Central memory CD8-positive, alpha-beta T cell (primary cell): ENCODE measurements at places on chromosomes 1 and 21.

- DNase-seq, result no peak
These were observed 13.8 kb downstream of the DUSP10 start for GRCh38 chr1:221728037-221728505.

GRCh38 chr1:213552045-213552444 lies 435.7 kb upstream of the PROX1 start:
- DNase-seq, result no peak

GRCh38 chr21:38306433-38307141 lies 49.8 kb downstream of the KCNJ15 start:
- no peak for DNase-seq

GRCh38 chr21:43206231-43207042 lies 37.6 kb downstream of the CRYAA start:
- peak; percentile 7 for DNase-seq

DNA sequence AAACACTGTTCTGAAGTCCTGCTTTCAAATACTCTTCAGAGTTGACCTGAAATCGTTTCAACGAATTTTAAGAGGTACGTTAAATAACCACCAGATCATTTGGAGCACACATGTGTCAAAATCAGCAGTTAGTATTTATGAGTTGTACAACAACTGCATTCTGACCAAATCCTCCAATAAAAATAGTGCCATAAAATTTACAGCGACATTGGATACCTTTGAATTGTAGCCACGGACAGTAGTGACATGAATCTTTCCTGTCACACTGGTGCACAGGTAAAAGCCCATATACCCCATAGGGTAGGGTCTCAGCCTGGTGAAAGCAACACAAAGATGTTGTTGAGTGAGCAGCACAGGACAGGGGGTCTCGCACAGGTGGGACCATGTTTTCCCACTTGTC lies 121.5 kb downstream of the CLIC6 start:
- DNase-seq, result no peak

- DNase-seq, result no peak
These were observed 13.8 kb downstream of the CLDN14 start for GRCh38 chr21:36466061-36466511.

GRCh38 chr1:29145739-29146437 lies 22.2 kb upstream of the TMEM200B start:
- no peak for DNase-seq

DNA sequence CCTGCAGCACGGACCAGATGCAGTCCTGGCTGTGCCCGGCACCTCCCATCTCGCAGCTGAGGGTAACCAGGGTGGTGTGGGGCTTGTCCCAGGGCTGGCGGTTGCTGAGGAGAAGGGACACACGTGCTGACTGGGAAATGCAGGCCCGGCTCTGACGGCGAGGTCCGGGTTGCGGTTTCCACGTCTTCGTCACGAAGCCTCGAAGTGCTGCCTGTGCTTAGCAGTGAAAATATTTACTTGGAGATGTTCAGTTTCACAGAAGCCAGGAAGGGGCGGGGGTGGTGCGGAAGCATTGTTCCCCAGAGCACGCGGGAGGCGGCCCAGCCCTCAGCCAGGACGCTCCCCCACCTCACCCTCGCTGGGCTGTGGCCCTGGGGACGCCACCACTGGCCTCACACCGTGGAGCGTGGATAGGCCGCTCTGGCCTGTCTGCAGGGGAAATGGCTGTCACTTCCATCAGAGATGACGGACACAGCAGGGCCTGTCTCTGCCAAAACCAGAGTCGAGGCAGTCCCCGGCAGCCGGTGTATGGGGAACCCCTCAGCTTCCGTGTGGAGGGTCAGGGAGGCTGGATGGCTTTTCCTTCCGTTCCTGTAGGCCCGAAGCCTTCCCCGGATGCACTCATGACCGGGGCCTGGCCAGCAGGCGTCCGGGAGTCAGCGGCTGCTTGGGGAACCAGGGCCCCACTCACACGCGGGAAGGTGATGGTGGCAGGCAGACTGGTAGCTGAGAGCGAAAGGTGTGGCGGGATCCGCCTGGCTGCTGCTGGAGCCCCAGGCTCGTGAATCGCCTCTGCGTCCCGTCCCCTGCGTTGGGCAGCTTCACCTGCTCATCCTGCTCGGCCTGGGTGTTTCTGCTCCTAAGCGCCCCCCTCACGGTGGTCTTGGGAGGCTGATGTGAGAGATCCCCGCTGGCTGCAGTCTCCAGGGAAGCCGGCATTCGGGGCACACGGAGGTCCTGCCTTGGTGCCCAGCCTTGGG lies 14.7 kb upstream of the POFUT2 start:
- DNase-seq, result no peak

- DNase-seq, result no peak
These were observed 430.1 kb upstream of the ESRRG start for GRCh38 chr1:217153361-217153760.

- DNase-seq, result no peak
These were observed 11.0 kb downstream of the OR2M5 start for GRCh38 chr1:248155927-248156326.

DNA sequence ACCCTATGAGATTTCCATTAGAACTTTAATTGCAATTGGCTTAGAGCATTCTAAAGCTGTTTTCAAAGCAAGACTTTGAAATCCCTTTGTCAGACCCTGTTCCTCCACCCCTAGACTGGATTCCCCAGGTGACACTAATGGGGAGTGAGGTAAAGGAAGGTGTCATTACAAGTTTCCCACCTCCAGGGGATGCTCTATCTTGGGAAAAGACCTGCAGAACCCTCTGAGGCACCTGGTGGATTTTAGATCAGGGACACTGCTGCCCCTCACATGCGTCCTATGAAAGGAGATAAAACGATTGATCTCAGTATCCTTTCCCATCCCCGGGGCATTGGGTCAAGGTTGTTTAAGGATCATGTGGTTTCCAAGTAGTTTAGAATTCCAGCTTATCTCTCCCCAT lies 80.3 kb upstream of the RGS4 start:
- DNase-seq, result no peak

- no peak for DNase-seq
These were observed 96.8 kb upstream of the C1orf21 start for GRCh38 chr1:184289825-184290550.

DNA sequence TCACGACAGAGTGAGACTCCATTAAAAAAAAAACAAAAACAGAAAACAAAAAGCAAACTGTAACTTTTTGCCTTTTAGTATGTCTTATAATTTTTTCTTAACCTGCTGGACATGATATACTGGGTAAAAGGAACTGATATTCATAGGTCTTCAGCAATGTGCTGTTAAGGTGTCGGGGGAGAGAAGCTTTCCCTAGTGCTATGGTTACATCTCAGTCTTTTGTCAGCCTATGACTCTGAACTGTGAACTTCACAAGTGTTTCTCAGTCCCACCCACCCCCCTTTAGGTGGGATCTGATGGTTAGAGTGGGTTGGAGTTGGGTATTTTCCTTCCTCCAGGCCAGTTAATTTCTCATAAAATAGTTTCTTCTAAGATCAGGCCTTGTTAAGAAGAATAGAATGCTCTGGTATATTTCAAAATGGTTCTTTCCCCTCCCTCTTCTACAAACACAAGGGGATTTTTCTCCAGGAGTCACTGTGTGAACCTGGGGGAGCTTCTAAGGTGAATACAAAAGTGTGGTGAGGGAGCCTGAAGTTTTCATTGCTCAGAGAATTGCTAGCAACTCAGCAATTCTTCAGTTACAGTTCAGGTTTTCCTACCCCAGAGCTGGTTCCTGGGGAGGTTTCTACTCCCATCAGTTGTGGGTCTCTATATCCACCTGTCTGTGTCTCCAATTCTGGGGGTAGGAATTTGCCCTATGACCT lies 16.1 kb upstream of the EDARADD start:
- DNase-seq, result no peak

GRCh38 chr1:206133751-206134415 lies 16.7 kb upstream of the AVPR1B start:
- DNase-seq, result no peak

- no peak for DNase-seq
These were observed 6.3 kb downstream of the FAM20B start for GRCh38 chr1:179031855-179032513.

DNA sequence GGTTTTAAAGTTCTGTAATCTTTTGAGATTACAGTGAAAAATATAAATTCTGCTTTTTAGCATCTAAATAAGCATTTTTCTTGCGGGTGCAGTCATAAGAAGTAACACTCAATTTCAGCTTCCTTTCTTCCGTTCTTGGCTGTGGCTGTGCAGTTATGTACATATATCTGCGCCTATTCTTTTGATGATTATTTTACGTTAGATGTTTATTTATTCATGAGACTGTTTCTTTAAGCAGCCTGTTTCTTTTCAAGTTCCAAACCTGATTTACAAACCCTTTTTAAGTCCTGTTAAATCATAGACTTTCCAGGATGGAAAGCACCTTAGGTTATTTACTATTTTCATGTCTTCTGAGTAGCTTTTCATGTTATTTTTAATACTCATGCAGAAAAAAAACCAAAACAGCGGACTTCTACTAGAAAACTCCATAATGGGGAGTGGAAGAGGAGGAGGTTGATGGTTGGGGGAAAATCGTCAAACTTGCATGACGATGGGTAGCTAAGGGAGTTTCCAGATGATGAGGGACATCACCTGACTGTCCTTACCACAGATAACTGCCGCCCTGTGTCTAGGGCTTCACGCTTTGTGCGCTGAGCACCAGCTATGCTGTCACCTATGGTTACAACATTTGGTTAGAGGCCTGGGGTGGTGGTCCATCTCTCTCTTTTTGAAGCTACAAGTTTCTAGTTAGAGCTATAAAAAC lies 2.6 kb downstream of the PRDM2 start:
- DNase-seq, result peak; percentile 78

DNA sequence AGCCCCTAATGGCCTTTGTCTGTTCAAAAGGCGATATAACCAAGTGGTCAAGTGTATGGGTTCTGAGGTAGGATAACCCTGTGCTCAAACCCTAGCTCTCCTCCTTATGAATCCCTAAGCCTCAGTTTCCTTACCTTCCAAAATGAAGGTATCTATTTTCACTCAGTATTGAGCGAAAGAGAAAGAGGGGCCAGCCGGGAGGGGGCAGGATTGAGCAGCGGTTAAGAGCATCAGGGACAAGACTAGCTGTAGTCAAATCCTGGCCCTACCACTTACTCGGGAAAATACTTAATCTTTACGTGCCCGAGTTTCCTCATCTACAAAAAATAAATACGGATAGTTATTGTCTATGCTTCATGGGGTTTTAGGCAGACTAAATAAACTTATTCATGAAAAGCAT lies 25.7 kb downstream of the LY9 start:
- DNase-seq, result no peak

DNA sequence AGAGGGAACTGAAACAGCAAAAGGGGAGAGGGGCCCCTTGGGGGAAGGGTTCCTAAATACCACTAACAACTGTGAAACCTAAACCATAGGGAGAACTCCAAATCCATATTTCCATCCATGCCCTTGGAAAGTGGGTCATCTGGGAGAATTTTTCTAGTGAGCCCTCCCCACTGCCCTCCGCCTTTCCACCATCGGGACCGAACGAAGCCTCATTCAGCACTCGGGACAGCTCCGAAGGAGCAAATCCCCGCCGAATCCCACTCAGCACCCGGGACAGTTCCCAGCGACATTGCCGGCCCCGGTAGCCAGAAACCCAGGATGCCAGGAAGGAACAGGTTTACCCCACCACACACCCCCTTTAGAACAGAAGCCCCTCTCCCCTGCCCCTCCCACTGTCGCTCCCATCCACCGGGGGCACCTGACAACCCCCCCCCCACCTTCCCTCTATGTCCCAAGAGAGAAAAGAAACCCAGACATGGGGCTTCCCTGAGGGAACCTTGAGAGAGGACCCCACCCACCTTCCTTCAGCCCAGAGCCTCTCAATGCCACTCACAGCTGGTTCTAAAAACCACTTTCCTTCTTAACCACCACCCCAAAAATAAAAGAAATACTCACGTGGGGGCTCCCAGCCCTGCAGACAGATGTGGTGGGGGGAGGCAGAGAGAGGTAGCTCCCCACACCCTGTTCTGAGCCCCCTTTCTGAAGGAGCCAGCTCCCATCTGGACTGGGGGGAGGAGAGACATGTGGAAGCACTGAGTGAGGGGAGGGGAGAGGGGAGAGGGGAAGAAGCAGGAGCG lies 4.5 kb downstream of the DLGAP3 start:
- DNase-seq, result no peak

- no peak for DNase-seq
These were observed 47.0 kb downstream of the CYP2J2 start for GRCh38 chr1:59879574-59879973.

GRCh38 chr1:167209044-167209443 lies 11.6 kb upstream of the POU2F1 start:
- no peak for DNase-seq
